NCI-H1417 (cell line): ENCODE measurements at places on chromosomes 11 and 22.

DNA sequence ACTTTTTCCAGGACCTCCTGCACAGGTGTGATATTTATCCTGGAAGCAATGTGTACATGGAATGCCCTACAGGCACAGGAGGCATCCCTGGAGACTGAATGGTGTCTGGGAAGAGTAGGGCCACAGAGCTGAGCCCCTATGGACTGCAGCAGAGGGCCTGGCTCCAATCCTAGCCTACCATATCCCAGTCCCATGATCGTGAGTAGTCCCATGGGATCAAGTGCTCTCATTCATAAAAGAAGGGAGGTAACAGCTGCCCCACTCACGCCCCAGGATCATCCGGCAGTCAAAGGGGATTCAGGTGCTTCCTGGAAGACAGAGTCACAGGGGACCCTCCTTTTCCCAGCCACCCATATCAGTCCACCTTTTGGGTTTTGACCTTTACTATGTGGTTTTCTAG, 24.0 kb downstream of the ANKK1 start:
- no peak for DNase-seq

DNA sequence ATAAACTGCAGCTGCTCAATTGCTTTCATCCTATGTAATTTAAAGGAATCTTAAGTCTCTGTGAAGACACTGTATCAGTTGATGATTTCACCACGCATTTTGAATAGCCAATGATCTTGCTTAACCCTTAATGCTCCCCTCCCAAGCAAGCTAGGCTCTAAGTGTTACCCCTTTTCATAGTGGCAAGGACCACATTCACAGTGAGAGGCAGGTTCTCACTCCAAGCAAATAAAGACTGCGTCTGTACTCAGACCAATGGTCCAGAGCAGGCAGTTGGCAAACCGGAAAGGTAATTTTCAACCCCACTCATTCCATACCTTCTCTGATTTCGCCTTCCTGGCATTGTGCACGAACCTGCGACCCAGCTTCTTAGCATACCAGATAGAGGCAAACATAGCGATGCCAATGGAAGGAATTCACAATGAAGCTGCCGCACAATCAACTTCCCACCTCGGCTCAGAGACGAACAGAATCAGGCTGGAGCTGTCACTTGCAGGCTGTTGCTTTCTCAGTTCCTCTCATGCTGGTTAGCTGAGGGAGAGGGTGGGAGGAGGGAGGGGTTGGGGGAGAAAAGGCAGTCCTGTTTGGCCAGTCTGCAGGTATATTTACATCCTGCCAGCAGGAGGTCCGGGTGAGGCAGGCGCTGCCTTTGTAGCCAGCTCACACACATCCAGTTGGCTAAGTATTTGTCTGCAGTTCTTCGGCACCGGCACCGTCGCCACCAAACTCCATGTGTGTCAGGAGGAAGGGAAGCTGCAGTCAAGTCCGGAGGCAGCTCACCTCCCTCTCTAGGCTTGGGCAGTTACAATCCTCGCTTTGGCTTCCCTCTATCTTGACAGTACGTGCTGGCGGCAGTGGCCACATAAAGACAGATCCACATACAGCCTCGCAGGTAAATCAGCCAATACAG, 1151.2 kb upstream of the CCDC90B start:
- DNase-seq = peak; percentile 83

DNA sequence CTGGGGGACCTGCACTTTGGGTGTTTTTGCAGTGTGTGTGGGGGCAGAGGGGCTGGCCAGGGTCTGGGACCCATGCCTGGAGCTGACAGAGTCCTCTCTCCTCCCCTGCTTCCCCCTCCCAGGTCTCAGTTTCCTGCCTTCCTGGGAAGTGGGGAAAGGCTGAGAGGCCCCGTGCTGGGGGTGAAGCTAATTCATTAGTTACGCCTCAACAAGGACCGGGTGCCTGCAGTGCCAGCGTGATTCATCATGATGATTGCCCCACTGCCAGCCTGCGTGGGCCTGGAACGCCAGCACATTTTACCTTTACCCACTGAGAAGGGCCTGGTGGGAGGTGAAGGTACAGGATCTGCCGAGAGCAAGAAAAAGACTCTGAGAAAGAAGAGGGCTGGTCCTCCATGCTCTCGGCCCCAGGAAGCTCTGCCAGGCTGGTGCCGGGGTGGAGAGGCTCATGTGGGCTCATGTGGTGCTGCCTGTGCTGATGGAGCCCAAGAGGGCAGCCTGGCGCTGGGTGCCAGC, 2.9 kb upstream of the LRRC10B start:
- DNase-seq = peak; percentile 39

DNA sequence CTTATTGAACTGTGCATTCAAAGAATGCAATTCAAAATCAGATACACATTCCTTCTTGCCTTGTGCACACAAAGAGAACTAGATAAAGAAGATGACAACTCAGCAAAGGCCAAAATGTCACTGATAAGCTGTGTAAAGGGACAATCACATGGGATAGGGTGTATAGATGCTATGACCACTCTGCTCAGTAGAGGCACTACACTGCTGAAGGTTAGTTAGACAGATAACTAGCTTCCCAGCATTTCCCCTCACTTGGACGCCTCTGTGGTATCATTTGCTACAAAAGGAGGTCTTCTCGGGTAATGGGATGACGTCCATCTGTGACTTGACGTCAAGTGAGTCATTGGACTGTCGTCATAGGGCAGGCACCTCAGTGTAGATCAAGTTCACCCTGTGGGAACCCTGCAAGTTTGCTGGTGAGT, 424.9 kb upstream of the CCDC90B start:
- no peak for DNase-seq

DNA sequence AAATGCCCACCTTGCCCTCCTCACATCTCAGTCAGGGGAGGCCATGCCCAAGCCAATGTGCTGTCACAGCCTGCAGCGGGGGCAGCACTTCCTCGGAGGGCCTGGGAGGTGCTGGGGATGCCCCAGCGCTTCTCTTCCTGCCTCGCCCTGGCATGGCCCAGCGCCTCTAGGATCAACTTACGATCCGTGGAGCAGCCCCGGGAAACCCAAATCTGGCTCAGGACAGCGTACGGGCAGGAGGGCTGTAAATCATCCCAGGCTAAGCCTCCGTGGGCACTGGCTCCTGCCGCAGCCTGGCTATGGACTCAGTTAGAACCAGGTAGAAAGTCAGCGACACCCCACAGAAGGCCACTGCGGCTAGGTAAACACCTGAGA, 60.9 kb upstream of the EMID1 start:
- DNase-seq = no peak

- no peak for DNase-seq
Observed at GRCh38 chr11:996681-997080, 39.8 kb downstream of the MUC6 start.

DNA sequence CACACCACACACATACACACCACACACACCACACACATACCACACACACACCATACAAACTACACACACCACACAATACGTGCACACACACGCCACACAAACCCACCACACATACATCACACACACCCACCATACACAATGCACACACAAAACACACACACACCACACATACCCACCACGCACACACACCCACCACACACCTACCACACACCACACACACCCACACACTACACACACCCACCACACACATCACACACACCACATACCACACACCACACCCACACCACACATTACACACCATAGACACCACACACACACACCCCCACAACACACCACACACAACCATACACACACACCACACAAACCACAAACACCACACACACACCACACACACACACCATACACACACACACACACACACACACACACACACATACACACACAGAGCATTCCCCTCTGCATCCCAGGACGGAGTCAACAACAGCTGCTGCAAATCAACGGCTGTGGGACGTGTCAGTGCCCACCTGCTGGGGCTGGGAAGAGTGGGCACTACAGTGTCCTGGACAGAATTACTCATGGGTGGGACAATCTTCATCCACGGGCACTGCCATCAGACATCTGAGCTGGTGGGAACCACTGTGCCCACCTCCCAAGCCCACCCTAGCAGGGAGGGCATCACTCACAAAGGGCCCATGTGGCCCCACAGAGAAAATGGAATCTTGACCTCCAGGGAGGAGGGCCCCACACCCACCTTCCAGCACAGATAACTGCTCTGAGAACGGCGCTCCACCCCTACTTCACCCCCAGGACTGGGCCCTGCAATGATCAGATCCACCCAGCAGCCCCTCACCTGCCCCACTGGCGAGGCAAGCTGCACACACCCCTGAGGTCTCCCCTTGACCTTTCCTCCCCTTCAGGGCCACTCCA, 8.4 kb downstream of the TP53I11 start:
- no peak for DNase-seq

DNA sequence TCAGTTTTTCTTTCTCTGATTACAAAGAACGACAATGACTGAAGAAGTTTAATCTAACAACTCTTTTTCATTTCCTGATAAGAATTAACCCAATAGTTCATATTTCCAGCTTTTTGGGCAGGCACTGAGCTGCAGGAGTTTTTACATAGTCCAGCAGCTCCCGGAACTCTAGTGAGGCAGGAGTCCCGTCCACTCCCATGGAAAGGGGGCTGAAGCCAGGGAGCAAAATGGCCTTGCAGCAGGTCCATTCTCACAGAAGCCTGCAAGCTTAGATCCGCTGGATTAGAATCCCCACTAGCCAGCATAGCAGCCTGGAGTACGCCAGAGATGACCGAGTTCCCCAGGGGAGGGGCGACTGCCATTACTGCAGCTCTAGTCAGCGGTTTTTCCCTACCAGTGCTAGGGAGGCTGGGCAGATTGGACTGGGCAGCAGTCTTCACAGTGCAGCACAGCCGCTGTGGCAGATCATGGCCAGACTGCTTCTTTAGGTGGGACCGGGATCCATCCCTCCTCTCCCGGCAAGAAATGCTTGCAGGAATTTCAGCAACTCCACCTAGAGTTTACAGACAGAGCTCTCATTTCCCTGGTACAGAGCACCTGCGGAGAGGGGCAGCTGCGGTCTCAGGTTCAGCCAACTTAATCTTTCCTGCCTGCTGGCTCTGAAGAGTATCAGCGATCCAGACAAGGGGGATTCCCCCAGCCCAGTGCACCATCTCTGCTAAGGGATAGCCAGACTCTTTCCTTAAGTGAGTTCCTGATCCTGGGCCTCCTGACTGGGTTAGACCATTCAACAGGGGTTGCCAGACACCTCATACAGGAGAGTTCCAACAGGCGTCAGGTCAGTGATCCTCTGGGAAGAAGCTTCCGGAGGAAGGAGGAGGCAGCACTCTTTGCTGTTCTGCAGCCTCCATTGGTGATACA, 742 bp upstream of the CASP4 start:
- DNase-seq = peak; percentile 59

GRCh38 chr11:79055856-79056631, 384.8 kb downstream of the TENM4 start:
- DNase-seq = no peak

- DNase-seq = peak; percentile 32
Observed at GRCh38 chr11:86515297-86516094, 140.8 kb downstream of the CCDC81 start.

GRCh38 chr22:39942439-39943230, 17.6 kb upstream of the TMA7B start:
- DNase-seq = no peak

- no peak for DNase-seq
Observed at GRCh38 chr11:61126256-61126655, 24.0 kb downstream of the CD5 start.

GRCh38 chr11:44592125-44592940, 26.9 kb downstream of the CD82 start:
- no peak for DNase-seq

- DNase-seq = no peak
Observed at GRCh38 chr22:35305525-35306070, 5.9 kb downstream of the TOM1 start.

DNA sequence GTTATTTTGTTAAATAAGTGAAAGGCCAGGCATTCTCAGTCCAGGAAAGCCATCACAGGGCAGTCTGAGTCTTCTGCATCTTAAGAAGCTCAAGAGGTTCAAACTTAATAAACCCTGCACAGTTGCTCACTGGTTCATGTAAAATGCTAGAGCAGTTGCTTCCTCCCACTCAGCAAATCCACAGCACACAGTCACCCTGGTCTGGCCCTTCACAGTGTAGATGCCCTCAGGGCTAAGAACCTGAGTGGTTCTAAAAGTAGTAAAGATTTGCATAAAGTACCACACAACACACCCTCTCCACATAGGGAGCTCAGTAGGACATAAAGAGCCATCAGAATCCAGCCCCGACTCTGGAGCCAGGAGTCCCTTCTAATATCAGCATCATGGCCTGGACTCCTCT, 58.7 kb downstream of the ZNF280B start:
- DNase-seq = no peak

- no peak for DNase-seq
Observed at GRCh38 chr11:26332572-26332915, 614 bp downstream of the ANO3 start.

DNA sequence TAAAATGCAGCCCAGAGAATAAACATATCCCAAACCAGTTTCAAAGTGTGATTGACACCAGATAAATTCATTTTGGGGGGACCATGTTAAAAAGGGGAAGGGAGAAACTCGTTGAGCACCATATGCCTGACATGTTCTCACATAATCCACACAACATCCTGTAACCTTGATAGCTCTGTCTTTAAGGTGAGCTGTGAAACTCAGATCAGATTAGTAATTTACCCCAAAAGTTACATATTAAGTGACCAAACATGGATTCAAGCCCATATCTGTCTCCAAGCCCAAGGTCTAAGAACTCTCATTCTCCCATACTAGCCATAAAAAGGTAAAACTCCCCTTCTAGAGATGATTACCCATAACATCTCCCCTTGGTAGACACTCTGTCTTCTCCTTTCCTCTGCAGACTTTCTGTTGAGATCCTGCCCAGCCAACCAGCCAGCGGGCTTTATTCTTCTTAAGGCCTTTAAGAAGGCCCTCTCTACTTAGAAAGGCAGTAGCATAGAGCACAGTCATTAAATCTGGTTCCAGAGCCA, 150.7 kb downstream of the CCDC34 start:
- no peak for DNase-seq

GRCh38 chr11:83127310-83127637, 29.7 kb upstream of the PCF11 start:
- no peak for DNase-seq

- no peak for DNase-seq
Observed at GRCh38 chr11:19933132-19933735, 220.6 kb downstream of the NAV2 start.
